Psoas muscle (tissue), 8 donors: ENCODE measurements at places on chromosomes 2 and 18. TPM values are rescaled to one million over a fixed set of nuclear protein-coding genes. Genes with fewer than 3 reads are reported as not detected.

FAM124B gene
- 1.5 TPM for total RNA-seq

PLB1 gene
- 4.9 TPM for total RNA-seq

DSC1 gene
- not detected for total RNA-seq

ZNF396 gene
- total RNA-seq: 0.69 TPM

GRCh38 chr18:77617694-77618093, 368.0 kb downstream of the GALR1 start:
- no peak for DNase-seq

DNA sequence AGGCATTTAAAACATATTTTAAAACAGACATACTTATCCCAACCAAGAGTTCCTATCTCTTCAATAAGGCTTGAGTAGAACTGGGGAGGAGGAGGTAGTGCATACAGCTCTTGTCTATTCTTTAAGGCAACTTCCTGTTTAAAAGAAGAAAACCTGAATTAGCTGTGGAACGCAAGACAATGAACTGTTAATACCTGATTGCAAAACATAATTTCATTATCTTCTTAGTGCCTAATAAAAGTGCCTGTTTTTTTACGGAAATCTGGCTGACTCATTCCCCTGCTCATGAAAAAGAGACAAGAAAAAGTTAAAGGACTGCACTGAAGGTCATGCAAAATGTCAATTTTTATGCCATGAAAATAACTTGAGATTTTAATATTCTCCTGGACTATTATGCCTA, 19.2 kb downstream of the FANCL start:
- DNase-seq: no peak

GRCh38 chr2:44246840-44247369, 28.4 kb upstream of the SLC3A1 start:
- no peak for DNase-seq

DNA sequence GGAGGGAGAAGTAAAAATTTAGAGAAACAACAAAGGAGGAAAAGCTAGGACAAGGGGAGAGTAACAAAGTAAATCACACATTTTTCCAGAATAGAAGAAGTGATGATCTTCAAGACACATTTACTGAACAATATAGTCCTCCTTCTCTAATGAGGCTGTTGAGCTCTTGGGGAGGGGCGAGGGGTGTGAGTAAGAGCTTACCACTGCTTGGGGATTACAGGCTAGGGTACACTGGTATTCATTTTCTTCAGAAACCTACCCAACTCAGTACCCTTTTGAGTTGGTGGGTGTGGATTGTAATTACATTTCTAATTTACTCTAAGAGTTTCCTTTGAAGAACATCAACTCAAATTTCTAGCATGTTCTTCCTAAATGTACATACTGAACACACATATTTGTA, 157.7 kb upstream of the ZFP36L2 start:
- no peak for DNase-seq

DNA sequence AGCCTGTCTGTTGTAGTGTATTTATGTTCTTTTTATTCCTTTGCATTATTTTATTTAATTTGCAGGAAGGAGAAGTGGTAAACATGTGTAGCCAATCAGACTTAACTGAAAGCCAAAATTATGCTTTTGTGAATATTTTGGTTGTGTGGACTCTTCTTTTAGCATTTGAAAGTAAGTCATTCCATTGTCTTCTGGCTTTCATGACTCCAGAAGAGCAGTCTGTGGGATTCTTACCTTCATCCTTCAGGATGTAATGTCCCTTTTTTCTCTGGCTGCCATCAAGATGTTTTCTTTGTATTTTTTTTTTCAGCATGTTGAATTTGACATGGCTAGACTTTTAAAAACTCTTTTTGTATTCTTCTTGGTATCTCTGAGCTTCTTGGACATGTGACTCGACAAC, 895.2 kb upstream of the ZEB2 start:
- no peak for DNase-seq

DNA sequence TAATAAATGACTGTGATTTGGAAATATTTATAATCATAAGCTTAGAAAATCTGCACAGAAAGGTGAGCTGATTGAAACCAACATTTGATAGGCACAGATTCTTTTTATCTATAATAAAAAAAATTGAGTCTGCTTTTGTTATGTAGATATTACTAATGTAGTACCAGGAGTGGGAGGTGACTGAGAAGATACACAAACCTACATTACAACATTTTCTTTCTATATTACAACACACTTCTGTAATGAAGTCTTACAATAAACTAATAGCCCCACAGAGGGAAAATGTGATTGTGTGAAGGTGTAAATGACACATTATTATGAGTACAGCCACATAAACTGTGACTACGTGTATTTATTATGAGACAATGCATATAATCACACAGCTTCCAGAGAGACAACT, 241.6 kb downstream of the PIEZO2 start:
- DNase-seq: no peak

DNA sequence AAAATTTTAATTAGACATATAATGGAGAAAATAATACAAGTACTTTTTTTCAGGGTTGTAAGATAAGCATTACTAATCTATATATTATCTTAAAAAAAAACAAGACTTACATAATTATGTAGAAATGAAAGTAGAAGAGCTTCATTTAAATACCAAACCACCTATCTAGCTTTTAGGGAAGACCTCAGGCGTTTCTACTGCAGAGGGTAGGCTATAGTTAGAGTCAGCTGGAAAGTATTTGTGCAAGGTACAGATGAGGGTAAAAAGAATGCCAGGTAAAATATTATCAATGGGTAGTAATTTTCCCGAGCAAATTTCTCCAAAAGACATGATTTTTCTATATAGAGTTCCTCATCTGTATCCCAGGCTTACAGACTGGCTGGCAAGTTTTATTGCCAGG, 30.5 kb upstream of the SLC39A10 start:
- DNase-seq: no peak

GRCh38 chr2:166536111-166536510, 42.1 kb upstream of the SCN7A start:
- no peak for DNase-seq

- DNase-seq: no peak
Measured at GRCh38 chr2:16217291-16217690, 276.9 kb downstream of the MYCN start.

DNA sequence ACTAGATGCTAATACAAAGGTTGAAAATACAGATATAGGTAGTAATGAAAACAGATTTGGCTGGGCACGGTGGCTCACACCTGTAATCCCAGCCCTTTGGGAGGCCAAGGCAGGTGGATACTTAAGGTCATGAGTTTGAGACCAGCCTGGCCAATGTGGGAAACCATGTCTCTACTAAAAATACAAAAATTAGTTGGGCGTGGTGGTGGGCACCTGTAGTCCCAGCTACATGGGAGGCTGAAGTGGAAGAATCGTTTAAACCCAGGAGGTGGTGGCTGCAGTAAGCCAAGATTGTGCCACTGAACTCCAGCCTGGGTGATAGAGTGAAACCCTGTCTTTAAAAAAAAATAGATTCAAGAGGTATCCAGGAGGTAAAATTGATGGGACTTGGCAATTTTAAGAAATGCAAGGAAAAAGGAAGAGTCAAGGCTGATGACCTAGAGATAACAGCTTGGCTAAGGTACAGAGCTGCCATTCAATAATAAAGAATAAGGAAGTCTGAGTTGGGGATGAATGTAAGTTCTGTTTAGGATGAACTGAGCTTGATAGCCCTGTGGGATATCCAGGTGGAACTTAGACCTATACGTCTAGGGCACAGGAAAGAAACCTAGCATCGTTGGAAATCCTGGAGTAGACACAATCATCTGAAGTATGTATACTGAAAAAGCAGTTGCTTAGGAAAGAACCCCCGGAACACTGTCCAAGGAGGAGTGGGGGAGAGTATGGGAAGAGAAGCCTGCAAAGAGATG, 9.1 kb downstream of the MAT2A start:
- DNase-seq: no peak

DNA sequence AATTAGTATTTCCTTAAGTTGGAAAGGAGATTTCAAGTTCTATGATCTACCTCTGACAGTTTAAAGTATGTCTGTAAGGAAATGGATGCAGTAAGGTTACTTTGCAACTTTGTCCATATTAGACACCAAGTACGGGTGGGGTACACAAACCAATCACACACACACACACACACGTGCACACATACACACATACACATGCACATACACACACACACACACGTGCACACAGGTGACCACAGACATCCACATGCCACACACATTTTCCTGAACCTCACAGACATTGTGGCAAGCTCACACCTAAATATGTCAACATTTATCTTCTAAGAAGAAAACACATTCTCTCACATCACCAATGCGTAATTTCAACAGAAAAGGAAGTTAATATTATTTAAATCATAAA, 165.9 kb downstream of the MYT1L start:
- no peak for DNase-seq

- no peak for DNase-seq
Measured at GRCh38 chr18:45019469-45019868, 338.8 kb downstream of the SETBP1 start.

- DNase-seq: no peak
Measured at GRCh38 chr2:205058409-205058808, 513.1 kb downstream of the PARD3B start.

- no peak for DNase-seq
Measured at GRCh38 chr18:25016181-25016580, 335.8 kb downstream of the ZNF521 start.

DNA sequence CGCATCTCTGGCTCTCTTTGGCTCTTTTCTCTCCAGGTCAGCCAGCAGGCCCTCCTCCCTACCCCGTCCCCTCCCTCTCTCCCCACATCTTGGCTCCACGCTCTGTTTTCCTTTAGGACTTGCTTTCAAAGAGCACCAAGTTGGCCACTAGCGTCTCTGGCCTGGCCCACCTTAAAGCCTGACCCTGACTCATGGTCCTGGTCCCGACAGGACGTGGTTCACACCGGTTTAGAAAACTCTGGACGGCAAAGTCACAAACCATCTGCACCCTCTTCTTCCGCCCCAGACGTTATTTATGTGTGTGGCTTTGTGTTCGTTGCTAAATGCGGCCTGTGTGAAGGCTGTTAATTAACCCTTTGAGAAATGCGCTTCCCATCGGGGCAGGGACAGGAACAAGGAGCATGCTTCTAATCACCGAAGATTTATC, 169.0 kb upstream of the HAAO start:
- DNase-seq: peak; percentile 85
